ENCODE measurements at places on chromosomes 5 and 9.

GRCh38 chr9:6150483-6150882 lies 65.1 kb upstream of the IL33 start:
- no peak overlapping the region for H3K4me3 ChIP-seq
- H3K27me3 ChIP-seq: no peaks in the 10 kb centered on the region
- no peaks in the 10 kb centered on the region for H3K4me1 ChIP-seq
- no peaks in the 10 kb centered on the region for H3K36me3 ChIP-seq

- peak overlapping the region; percentile 95 for H3K27ac ChIP-seq
- H3K4me3 ChIP-seq: peak overlapping the region; percentile 95
- DNase-seq: no peak
- no peaks in the 10 kb centered on the region for H3K36me3 ChIP-seq
These were observed 14.9 kb downstream of the TRIM7 start for GRCh38 chr5:181189962-181190710.

- H3K4me1 ChIP-seq: peaks cover 25% of the 10 kb centered on the region
- no peak for DNase-seq
- H3K36me3 ChIP-seq: no peaks in the 10 kb centered on the region
- H3K4me3 ChIP-seq: no peak overlapping the region
These were observed 24.8 kb downstream of the SARDH start for GRCh38 chr9:133713150-133713959.

GRCh38 chr9:119020730-119021333 lies 348.4 kb downstream of the BRINP1 start:
- no peaks in the 10 kb centered on the region for H3K36me3 ChIP-seq
- H3K4me1 ChIP-seq: peaks cover 31% of the 10 kb centered on the region
- H3K27ac ChIP-seq: no peak overlapping the region
- no peak for DNase-seq
- H3K4me3 ChIP-seq: no peak overlapping the region
- no peaks in the 10 kb centered on the region for H3K27me3 ChIP-seq

GRCh38 chr5:98927989-98928872 lies 576 bp downstream of the CHD1 start:
- H3K4me1 ChIP-seq: peaks cover 28% of the 10 kb centered on the region
- peak; percentile 66 for DNase-seq
- H3K36me3 ChIP-seq: peaks cover 16% of the 10 kb centered on the region
- no peaks in the 10 kb centered on the region for H3K27me3 ChIP-seq

DNA sequence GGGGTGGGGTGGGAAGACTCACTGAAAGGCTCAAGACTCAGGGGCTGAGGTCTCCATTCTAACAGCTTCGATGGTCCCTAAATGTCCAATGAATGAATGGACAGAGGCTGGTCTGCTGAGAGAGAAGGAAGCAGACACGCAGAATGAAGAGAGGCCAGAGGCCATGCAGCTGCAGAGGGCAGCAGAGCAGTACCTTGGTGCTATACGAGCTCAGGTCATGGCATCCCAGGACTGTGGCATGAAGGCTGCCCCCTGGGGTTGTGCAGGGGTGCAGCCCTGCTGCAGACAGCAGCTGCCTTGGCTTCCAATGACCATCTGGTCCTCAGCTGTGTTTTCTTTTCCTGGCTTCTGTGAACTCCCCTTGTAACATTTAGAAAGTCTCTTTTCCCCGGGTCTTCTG lies 15.2 kb upstream of the CORO2A start:
- peaks cover 71% of the 10 kb centered on the region for H3K36me3 ChIP-seq
- no peak for DNase-seq
- H3K27me3 ChIP-seq: no peaks in the 10 kb centered on the region
- no peak overlapping the region for H3K27ac ChIP-seq
- no peak overlapping the region for H3K4me3 ChIP-seq

GRCh38 chr9:88322906-88323566 lies 65.2 kb upstream of the SPIN1 start:
- no peaks in the 10 kb centered on the region for H3K36me3 ChIP-seq
- H3K4me1 ChIP-seq: no peaks in the 10 kb centered on the region
- no peak for DNase-seq
- no peak overlapping the region for H3K4me3 ChIP-seq

GRCh38 chr9:104861397-104861796 lies 66.6 kb downstream of the ABCA1 start:
- no peak for DNase-seq
- peaks cover 8% of the 10 kb centered on the region for H3K4me1 ChIP-seq
- no peak overlapping the region for H3K4me3 ChIP-seq
- no peak overlapping the region for H3K27ac ChIP-seq

DNA sequence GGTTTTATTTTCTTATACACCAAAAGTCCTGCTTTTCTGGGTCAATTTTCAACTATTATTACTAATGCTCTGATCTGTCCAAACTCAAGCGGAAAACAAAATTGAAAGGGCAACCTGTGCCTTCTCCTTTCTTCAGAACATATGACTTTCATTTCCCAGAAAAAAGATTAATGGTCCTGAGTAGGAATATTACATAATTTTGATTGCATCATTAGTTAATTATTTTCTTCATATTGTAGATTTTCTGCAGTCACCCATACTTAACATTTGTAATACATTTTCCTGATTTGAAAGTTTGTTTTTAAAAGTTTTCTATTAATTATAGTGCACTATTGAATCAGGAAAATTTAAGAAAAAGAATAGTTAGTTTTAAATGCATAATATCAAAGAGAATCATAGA lies 1.7 kb upstream of the PCDHB8 start:
- no peaks in the 10 kb centered on the region for H3K4me1 ChIP-seq
- H3K36me3 ChIP-seq: no peaks in the 10 kb centered on the region
- peaks cover 73% of the 10 kb centered on the region for H3K27me3 ChIP-seq
- H3K27ac ChIP-seq: no peak overlapping the region

DNA sequence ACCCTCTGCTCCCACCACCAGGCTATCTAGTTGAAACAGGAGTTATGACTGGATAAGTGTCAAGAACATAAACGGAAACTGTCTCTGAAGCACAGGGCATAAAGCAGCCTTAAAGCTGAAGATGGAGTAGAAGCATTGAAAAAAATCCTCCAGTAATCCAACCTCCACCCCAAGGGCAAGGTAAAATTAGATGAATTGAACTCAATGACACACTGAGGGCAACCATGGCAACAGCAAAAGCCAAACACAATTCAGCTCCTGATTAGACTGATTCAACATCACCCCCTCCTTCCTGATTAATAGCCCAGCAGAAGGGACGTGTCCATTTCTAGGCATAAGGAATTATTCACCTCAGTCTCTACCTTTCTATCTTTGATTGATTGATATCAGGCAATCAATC lies 183.2 kb upstream of the MAP3K1 start:
- H3K27ac ChIP-seq: no peak overlapping the region
- H3K36me3 ChIP-seq: no peaks in the 10 kb centered on the region
- no peaks in the 10 kb centered on the region for H3K4me1 ChIP-seq
- no peak for DNase-seq
- no peak overlapping the region for H3K4me3 ChIP-seq

- peak overlapping the region; percentile 79 for H3K27ac ChIP-seq
- peaks cover 25% of the 10 kb centered on the region for H3K4me1 ChIP-seq
- peak overlapping the region; percentile 60 for H3K4me3 ChIP-seq
- no peaks in the 10 kb centered on the region for H3K36me3 ChIP-seq
- H3K27me3 ChIP-seq: no peaks in the 10 kb centered on the region
- peak; percentile 37 for DNase-seq
These were observed 52.9 kb downstream of the C9orf50 start for GRCh38 chr9:129567842-129568559.

DNA sequence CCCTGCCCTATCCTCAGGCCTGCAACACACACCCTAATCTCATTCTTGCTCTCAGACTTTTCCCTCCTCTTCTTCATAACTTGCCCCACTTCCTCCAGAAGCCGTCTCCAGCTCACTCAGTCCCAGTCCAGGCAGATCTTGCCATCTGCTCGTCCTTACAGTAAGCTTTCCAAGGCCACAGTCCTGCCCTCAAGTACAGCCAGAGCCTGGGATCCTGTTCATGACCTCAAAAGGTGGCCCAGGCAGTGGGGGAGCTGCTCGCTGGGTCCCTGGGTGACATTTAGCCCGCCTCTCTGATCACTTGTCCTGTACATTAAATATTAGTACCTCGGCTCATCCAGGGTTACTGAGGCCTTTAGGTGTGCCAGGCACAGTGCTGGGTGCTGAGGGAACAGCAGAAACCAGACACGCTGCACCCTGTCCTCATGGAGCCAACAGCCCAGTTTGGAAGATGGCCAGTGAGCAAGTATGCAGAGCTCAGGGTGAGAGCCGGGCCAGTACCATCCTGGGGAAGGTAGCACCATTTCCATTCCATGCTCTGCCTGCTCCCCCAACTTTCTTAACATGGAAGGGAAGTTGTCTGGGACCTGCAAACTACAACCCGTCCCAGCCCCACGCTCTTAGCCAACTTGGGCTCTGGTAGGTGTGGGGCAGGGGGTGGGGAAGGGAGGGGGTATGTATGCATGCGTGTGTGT lies 100.4 kb downstream of the C5orf15 start:
- H3K27ac ChIP-seq: no peak overlapping the region
- no peaks in the 10 kb centered on the region for H3K36me3 ChIP-seq
- DNase-seq: no peak
- H3K4me3 ChIP-seq: no peak overlapping the region
- no peaks in the 10 kb centered on the region for H3K27me3 ChIP-seq

DNA sequence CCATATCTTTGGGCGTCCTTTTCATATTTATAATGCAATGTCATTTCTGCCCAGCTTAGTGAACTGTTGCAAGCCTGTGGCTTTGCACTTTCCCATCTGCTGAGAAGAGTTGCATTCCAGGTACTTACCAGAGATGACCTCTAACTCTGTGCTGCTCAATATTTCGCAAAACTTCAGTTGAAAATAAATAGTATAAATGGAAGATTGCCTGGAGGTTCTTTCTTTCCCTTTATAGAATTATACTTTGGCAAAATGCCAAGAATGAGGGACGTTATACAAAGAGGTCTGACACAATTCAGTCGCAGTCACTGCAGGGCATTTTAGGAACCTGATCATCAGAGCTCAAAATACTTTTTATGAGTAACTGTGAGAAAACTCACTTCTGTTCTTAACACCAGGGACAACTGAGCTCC lies 18.9 kb upstream of the VLDLR start:
- H3K4me3 ChIP-seq: no peak overlapping the region
- H3K36me3 ChIP-seq: no peaks in the 10 kb centered on the region
- H3K27me3 ChIP-seq: no peaks in the 10 kb centered on the region
- peaks cover 20% of the 10 kb centered on the region for H3K4me1 ChIP-seq
- DNase-seq: no peak
- H3K27ac ChIP-seq: no peak overlapping the region

DNA sequence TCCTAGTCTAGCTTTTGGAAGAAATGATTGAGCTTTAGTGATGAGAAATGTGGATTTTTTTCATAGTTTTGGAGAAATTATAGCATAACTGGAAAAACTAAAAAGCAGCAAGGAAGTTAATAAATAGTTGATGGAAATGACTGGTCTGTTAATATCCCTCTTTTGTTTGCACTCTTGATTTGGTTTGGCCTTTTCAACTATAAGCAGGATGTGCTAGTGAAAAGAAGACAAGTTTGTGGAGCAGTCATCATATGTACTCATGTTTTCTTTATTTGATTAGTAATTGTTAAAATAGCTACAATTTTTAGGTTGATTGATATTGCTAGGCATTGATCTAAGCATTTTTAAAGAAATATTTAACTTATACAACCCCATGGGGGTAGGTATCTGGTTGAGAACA lies 374.7 kb downstream of the TAF11L14 start:
- no peaks in the 10 kb centered on the region for H3K27me3 ChIP-seq
- H3K4me3 ChIP-seq: no peak overlapping the region
- DNase-seq: no peak
- H3K27ac ChIP-seq: no peak overlapping the region
- H3K4me1 ChIP-seq: no peaks in the 10 kb centered on the region

GRCh38 chr5:44388321-44389089 lies 715 bp downstream of the FGF10 start:
- H3K27ac ChIP-seq: peak overlapping the region; percentile 34
- peaks cover 11% of the 10 kb centered on the region for H3K4me1 ChIP-seq
- peak overlapping the region; percentile 48 for H3K4me3 ChIP-seq

GRCh38 chr5:146816775-146817387 lies 61.7 kb downstream of the PPP2R2B start:
- no peaks in the 10 kb centered on the region for H3K27me3 ChIP-seq
- H3K27ac ChIP-seq: no peak overlapping the region
- no peaks in the 10 kb centered on the region for H3K4me1 ChIP-seq

GRCh38 chr9:125570246-125570645 lies 136.8 kb downstream of the MAPKAP1 start:
- H3K4me3 ChIP-seq: no peak overlapping the region
- H3K27ac ChIP-seq: no peak overlapping the region
- H3K4me1 ChIP-seq: peaks cover 15% of the 10 kb centered on the region
- H3K36me3 ChIP-seq: no peaks in the 10 kb centered on the region
- DNase-seq: no peak

GRCh38 chr5:138910546-138911185 lies 35.5 kb upstream of the LRRTM2 start:
- H3K36me3 ChIP-seq: peaks cover 9% of the 10 kb centered on the region
- no peak overlapping the region for H3K4me3 ChIP-seq
- no peaks in the 10 kb centered on the region for H3K27me3 ChIP-seq
- no peak overlapping the region for H3K27ac ChIP-seq
- no peak for DNase-seq
- peaks cover 6% of the 10 kb centered on the region for H3K4me1 ChIP-seq

GRCh38 chr9:132878695-132879456 lies at the start of gene SPACA9:
TSS of gene SPACA9 (plus strand) at chr9:132878898. CDS start at chr9:132883948, 5,050 bp downstream.
- H3K4me1 ChIP-seq: peaks cover 8% of the 10 kb centered on the region
- peak; percentile 78 for DNase-seq
- H3K4me3 ChIP-seq: peak within 1 kb of the TSS; percentile 79
- no peaks in the 10 kb centered on the region for H3K27me3 ChIP-seq
- peak within 1 kb of the TSS; percentile 79 for H3K27ac ChIP-seq

GRCh38 chr5:150142959-150143349 lies 12.7 kb downstream of the PDGFRB start:
- DNase-seq: no peak
- H3K27me3 ChIP-seq: no peaks in the 10 kb centered on the region
- H3K4me3 ChIP-seq: no peak overlapping the region

GRCh38 chr9:89426384-89426961 lies 71.4 kb downstream of the SEMA4D start:
- no peaks in the 10 kb centered on the region for H3K4me1 ChIP-seq
- DNase-seq: no peak
- no peak overlapping the region for H3K27ac ChIP-seq
- H3K36me3 ChIP-seq: no peaks in the 10 kb centered on the region

GRCh38 chr5:93929131-93929530 lies 187.7 kb upstream of the POU5F2 start:
- H3K36me3 ChIP-seq: no peaks in the 10 kb centered on the region
- DNase-seq: no peak
- H3K27me3 ChIP-seq: no peaks in the 10 kb centered on the region
- H3K4me1 ChIP-seq: no peaks in the 10 kb centered on the region
- H3K27ac ChIP-seq: no peak overlapping the region
- no peak overlapping the region for H3K4me3 ChIP-seq

DNA sequence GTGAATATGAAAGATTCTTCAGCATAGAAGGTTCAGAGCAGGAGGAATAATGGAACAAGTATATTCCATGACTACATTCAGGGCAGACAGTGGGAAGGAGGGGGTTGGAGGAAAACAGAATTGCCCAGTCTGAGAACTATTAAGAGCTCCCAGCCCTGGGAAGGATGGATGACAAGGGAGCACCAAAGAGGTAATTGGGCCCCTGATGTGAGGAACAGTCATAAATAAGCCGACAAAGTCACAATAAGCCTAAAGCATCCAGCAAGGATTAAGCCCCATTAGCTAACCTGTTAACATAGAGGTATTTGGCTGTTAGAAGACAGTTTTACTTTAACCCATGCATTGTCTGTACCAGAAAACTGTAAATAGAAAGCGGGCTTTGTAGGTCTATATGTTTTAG lies 348.7 kb upstream of the SEMA6A start:
- H3K4me1 ChIP-seq: no peaks in the 10 kb centered on the region
- no peak overlapping the region for H3K4me3 ChIP-seq
- H3K27ac ChIP-seq: no peak overlapping the region
- H3K36me3 ChIP-seq: no peaks in the 10 kb centered on the region
- no peaks in the 10 kb centered on the region for H3K27me3 ChIP-seq
- DNase-seq: no peak

GRCh38 chr9:125878164-125878631 lies 131.0 kb downstream of the PBX3 start:
- peaks cover 15% of the 10 kb centered on the region for H3K4me1 ChIP-seq
- DNase-seq: no peak
- H3K27ac ChIP-seq: no peak overlapping the region
- no peaks in the 10 kb centered on the region for H3K27me3 ChIP-seq
